Stimulated activated CD4-positive, alpha-beta T cell treated with anti-CD3 and anti-CD28 coated beads, Interleukin-12 subunit alpha, Interleukin-12 subunit beta, amount 100 ng/mL, for 48 hours (primary cell): ENCODE measurements at places on chromosomes 3 and 15.

GRCh38 chr3:191889756-191890155 is 428.8 kb downstream of the PYDC2 start:
- DNase-seq = no peak

DNA sequence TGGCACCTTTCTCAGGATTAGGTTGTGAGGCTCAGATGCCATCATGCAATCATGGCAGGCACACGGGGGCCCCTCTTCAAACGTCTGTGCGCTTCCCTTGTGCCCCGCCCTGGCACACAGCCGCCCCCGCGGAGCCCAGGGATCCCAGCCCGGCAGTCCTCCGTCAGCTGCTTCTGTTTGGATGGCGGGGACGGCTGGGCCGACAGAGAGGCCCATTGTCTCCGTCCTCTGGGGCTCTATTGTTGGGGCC is 849 bp upstream of the HDAC11 start:
- DNase-seq = no peak

DNA sequence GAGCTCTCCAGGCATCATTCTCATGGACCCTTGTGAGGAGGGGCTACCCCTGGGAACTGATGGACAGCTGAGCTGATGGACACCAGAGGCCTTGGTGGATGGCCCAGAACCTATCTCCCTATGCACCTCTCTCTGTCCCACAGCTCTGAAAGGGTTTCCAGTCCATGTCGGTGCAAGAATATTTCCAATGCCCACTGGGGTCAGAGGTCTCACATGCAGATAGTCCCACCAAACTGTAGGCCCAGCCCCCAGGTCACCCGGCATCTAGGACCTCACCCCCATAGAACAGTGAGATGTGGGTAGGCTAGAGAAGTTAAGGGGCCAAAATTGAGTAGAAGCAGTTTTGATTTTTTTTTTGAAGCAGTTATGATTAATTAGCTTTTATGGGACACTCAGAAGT is 2.6 kb downstream of the ALPK3 start:
- no peak for DNase-seq

- no peak for DNase-seq
These were observed at the start of gene NDN for GRCh38 chr15:23687143-23687470. TSS of gene NDN (minus strand) at chr15:23687305. CDS start at chr15:23687217, 88 bp downstream.

GRCh38 chr15:51801391-51801835 is 28.0 kb upstream of the TMOD3 start:
- DNase-seq = no peak

GRCh38 chr3:84125201-84125721 is 833.5 kb upstream of the CADM2 start:
- no peak for DNase-seq

DNA sequence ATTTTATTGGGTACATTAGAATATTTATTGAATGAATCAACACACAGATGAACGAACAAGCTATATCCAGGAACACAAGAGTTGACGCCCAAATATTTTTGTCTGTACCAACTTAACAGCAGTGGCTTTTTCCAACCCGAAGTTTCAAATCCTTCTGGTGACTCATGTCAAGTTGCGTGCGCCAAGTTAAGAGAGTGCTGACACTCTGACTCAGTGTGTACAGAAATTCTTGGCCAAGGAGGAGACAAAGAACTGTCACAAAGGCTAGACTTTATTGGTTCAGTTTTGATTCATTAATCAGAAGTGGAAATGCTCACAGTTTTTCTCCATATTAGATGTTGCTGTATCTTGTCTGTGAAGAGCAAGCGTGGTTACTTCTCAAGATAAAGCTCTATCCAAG is 59.6 kb upstream of the TSC22D2 start:
- DNase-seq = no peak

- DNase-seq = no peak
These were observed 117.5 kb downstream of the MBNL1 start for GRCh38 chr3:152386208-152386607.

DNA sequence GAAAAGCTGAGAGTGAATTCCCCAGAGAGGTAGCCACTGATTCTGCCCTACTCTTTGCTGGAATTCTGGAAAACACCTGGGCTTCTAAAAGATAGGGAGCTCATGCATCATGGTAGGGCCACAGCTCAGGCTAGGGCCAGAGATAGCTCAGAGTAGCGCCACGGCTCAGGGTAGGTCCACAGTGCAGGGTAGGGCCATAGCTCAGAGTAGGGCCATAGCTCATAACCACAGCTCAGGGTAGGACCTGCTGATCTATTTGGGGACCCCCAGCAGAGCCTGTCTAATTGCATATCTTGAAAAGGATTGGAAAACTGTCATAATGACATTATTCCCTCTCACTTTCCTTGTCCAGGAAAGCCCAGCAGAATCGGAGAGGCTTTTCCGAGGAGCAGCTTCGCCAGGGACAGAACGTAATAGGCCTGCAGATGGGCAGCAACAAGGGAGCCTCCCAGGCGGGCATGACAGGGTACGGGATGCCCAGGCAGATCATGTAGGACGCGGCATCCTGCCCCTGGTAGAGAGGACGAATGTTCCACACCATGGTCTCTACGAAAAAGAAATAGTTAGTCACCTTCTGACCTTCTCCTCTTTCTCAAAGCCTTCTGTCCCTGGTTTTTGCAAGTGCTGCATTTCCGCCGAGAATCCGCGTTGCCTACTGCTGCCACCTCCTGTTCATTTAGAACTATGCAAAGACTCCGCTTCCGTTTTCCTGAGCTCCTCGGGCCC is 14.5 kb downstream of the TAGLN3 start:
- DNase-seq = peak; percentile 67

- DNase-seq = no peak
These were observed 212.0 kb downstream of the MINAR1 start for GRCh38 chr15:79644091-79644490.

DNA sequence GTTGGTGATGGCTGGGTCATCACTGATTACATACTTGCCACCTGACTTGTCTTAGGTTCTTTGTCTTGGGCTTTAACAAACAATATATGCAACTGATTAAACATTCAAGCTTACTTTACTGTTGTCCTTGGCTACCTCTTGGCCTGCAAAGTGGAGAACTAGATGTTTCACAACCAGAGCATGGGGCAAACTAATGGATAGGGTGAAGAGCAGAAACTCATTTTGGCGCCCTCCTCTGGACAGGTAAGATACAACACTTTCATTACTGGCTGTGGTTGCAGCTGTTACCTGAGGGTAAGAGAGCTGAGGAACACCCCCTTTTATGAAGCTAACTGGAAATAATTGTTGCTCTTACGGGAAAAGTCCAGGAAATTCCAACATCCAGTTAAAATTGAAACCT is 262.1 kb downstream of the NAALADL2 start:
- no peak for DNase-seq

DNA sequence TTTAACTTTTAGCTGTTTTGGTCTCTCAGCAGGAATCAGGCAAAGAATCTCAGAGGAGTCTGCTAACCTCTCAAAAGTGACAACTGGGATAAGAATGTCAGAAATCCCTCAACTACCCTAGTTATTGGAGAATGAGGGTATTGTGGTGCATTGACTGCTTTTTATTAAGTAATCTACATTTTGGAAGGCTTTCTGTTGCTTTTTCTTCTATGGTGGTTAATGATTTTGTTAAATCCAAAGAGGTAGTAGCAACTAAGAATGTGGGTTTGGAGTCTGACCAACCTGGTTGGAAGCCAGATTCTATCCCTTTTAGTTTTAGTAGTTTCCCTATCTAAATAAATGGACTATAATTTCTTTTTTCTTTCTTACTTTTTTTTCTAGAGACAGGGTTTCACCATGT is 94.7 kb upstream of the RNF7 start:
- DNase-seq = no peak

DNA sequence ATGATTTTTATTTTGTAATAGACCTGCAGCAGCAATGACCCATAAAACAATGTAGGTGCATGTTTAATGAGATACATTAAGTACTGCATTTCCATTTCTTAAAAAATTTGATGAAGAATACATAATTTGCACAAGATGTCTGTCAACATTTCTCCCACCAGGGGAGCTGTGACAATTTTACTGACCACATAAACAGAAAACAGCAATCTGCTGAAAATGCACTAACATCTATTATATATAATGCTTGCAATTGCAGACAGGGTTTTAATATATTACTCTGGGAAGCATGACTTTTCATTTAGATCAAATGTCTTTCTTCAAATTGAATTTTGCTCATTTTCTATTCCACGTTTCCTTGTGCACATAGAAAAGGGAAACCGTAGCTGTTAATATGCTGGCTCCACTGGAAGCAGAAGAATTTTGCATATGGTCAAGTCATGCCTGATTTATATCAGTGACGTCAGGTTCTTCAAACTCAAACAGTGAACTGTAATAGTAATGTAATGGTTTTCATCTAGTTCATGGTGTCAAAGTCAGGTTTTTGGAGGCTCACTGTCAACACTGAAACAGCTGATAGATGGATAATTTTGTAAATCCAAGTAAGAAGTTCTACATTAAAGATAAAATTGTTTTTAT is 79.8 kb upstream of the IGF1R start:
- DNase-seq = no peak

DNA sequence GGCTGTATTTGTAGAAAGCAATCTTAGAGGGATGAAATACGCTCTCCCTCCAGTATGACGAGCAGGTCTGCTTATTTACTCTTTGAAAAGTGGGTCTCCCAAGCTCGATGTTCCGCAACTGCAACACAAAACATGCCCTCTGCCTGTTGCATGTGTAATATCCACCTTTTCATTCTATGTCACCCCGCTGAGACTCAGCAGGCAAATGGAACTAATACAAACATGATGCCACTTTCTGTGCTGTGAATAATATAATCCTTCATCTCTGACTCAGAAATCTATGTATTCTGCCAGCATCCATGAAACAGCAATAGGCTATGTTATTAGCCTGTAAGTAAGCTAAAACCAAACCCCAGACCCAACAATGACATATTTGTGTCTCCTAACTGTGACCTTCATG is 200.8 kb upstream of the TMCO5A start:
- DNase-seq = no peak

- DNase-seq = no peak
These were observed 5.8 kb upstream of the CAMP start for GRCh38 chr3:48217449-48217848.

GRCh38 chr15:62818691-62819090 is 223.9 kb upstream of the TPM1 start:
- DNase-seq = no peak

GRCh38 chr3:106172780-106173179 is 304.0 kb upstream of the CBLB start:
- DNase-seq = no peak

DNA sequence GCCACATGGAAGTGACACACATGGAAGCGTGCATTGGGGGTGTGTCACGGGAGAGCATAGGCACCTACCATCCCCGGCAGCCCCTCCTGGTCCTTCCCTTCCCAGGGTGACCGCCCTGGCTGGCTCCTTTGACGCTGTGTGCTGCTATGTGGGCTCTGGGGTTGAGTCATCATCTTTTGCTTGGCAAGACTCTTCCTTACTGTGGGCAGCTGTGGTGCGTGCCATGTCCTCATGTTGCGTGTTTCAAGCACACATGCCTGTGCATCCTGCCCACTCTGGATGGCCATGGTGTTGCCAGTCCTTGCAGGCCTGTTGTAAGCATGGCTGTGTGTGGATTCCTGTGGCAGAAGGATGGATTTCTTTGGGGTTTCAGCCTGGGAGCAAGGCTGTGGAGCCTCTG is 14.0 kb downstream of the PLXNA1 start:
- no peak for DNase-seq

DNA sequence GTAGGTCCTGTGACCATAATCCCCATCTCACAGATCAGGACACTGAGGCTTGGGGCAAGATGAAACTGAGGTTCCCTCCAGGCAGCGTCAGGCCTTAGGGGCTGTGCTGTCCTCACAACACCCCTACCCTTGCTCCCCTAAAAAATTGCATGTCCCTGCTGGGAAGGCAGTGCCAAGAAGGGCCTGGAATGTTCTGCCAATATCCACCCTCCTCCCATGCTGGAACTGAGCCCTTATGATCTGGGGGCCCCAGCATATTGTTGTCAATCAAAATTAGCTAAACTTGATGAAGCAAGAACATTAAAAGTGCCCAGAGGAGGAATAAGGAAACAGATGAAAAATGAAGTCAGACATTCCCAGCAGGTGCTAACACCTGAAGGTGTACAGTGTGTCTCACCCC is 13.4 kb upstream of the RTP3 start:
- no peak for DNase-seq

DNA sequence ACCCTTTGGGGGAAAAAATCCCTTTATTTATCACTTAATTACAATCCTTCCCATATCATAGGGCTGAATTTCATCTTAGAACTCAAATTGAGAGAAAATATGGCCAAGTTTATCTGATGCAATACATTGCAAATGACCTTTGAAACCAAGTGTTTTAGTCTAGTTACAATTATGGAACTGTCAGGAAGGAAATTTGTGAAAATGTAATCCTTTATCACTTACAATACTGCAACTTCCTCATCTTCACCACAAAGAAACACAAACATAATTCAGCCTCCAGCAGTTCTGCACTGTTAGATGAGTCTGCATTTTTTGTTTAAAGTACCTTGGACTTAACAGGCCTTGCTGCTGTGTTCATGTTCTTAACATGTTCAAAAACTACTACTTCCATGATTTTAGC is 4.6 kb downstream of the CCPG1 start:
- no peak for DNase-seq

DNA sequence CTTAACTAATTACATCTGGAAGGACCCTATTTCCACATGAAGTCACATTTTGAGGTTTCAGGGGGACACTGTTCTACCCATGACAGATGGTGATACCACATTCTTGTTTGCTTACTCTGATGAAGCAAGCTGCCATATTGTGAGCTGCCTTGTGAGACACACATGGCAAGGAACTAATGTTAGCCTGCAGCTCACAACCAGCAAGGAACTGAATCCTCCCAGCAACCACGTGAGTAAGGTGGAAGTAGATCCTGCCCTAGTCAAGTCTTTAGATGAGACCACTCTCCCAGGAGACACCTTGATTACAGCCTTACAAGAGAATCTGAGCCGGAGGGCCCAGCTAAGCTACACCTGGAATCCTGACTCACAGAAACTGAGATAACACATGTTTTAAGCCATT is 160.1 kb downstream of the PDE8A start:
- DNase-seq = no peak

- DNase-seq = no peak
These were observed 27.3 kb downstream of the DUT start for GRCh38 chr15:48358229-48359152.

- DNase-seq = no peak
These were observed 63.0 kb upstream of the MB21D2 start for GRCh38 chr3:192980632-192981031.

DNA sequence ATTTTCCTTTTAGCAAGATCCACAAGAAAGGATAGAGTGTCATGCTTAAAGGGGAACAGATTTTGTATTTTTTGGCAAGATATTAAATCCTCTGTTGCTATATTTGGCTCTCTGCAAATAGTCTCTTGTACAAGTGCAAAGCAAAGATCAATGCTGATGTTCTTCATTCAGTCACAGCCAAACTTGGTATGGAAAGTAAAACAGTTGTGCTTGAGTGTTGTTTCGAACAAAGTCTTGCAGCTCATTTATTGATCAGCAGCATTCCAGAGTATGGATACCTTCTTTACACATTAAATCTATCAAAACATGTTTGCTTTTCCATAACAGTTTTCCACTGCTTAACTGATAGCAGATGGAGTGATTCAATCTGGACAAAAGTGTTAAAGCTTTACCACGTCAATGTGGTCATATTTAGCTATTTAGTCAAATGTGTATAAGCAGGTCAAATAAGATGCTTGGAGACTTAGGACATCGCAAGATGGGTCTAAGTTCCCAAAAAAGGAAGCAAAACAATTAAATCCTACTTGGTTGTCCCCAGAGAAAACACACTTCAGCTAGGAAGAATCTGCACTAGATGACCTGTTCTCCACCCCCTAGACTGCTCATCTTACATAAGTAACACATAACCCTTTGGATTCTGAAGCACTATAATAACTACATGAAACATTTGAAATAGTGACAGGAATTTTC is 52.4 kb downstream of the VGLL3 start:
- no peak for DNase-seq

GRCh38 chr15:60526127-60526616 is 47.2 kb upstream of the ICE2 start:
- no peak for DNase-seq
